HS-5 (cell line): ENCODE measurements at places on chromosomes 7 and 10.

GRCh38 chr7:148941598-148942275 is 57.6 kb upstream of the EZH2 start:
- peak; percentile 61 for DNase-seq

- DNase-seq, result no peak
Measured at GRCh38 chr10:14609178-14609577, 165.5 kb downstream of the FAM107B start.

GRCh38 chr10:103227416-103227815 is 18.3 kb upstream of the RPEL1 start:
- DNase-seq, result no peak

GRCh38 chr10:120612756-120613155 is 155.7 kb downstream of the PLPP4 start:
- DNase-seq, result no peak

GRCh38 chr7:150595361-150595760 is 28.2 kb downstream of the GIMAP4 start:
- no peak for DNase-seq

DNA sequence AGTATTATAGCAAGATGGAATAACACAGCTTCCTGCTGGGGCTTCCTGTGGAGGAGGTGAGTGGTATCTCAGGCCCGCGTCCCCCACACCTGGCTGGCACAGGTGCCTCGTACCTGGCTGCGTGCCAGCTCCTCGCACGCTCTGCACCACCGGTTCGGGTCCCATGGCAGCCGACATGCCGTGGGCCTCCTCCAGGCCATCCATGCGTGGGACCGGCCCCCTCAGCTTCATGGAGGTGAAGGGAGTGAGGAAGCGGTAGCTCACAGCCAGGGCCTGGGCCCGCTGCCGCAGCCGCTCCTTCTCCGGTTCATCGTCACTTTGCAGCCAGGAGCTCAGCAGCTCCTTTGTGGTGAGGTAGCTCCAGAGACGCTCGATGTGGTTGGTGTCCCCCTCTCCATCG is 90.4 kb downstream of the ITIH5 start:
- DNase-seq, result no peak

- DNase-seq, result no peak
Measured at GRCh38 chr10:10540398-10540797, 477.3 kb upstream of the CELF2 start.

GRCh38 chr10:12221323-12222298 is 25.6 kb downstream of the CDC123 start:
- no peak for DNase-seq

- peak; percentile 6 for DNase-seq
Measured at GRCh38 chr10:115624448-115624847, 531.3 kb downstream of the ATRNL1 start.

DNA sequence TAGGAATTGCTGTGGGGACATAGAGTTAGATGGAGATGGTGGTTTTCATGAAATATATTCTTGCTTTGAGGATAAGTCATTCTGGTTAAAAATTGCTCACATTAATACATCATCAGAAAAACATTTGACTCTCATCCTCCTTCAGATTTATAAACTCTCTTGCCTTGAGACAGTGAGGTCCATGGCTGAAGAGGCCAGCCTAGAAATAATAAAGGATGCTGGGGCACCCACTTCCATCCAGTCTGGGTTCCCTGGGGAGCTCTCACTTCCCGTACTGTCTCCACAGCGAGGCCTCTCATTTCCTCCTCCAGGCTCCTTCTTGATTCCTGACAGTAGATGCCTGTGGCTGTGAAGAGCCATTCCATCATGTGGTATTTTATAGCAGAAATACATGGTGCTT is 73.3 kb upstream of the PRKG1 start:
- DNase-seq, result no peak

DNA sequence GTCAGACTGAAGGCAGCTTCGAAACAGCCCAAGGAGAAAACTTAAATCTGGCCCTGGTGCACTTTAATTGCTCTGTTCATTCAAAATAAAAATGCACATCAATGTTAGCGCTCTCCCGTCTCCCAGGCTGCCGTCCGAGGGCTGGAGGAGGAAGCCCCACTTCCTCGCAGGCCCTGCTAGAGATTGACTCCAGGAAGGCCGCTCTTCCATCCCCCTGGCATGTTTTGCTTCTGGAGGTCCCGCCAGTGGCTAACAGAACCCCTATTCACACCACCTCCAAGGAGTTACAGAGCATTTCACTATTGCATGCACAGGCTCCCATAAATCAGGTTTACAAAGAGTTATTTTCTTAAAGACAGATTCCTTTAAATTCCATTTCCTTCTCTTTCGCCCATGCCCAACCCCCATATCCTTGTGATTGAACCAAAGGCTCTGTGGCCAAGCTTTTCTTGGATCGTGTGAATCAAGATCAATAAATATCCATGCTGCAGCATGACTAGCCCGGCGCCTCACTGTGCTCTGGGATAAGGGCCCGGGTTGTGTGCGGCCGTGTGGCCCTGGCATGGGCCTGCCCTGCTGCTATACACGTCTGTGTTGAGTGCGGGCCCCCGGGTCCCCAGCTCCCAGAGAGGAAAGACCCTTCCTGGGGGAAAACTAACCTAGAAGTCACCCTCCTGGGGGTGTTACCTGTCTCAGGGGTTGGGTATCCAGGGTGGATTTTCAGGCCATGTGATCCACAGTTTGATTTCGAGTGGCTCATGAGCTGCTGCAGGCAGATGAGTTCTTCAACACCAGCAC is 118.7 kb upstream of the GDF10 start:
- DNase-seq, result no peak

DNA sequence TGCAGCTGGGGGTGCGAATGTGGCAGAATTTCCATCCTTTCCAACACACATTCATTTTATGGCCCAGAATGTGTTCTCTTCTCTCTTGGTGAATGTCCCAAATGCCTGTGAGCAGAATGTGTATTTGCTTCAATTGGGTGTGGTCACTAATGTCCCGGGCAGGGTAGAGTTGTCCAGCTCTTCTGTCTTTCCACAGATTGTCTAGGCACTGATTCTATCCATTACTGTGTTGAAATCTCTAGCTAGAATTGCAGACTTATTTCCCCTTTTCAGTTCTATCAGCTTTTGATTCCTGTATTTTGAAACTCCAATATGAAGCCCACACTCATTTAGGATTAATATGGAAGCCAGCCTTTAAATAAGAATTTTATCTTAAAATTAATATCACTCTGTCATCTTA is 14.0 kb upstream of the AKR1E2 start:
- DNase-seq, result no peak

DNA sequence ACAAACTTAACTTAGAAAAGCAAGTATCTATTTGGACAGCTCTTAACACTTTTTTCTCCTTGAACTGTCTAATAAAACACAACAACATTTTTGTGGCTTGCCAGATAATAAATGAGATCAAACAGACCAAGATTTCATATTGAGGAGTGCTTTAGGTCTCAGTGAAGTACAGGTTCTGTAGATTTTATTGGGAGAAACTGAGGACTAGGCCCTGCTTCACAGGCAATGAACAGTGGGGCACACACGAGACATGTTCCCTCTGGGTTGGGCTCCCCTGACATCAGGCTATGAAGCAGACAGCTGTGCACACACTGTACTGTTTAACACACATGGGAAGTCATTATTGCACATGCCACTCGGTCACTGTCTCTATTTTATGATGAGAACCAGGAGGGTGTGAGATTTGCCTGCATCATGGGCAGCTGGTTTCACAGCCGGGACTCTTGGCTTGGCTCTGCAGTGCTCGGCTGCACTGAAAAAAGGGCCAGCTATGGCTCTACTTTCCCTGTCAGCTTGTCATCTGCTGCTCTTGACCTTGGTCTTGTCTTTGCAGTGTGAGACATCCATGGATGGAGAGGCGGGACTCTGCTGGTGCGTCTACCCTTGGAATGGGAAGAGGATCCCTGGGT is 4.2 kb downstream of the IGFBP1 start:
- DNase-seq, result no peak

DNA sequence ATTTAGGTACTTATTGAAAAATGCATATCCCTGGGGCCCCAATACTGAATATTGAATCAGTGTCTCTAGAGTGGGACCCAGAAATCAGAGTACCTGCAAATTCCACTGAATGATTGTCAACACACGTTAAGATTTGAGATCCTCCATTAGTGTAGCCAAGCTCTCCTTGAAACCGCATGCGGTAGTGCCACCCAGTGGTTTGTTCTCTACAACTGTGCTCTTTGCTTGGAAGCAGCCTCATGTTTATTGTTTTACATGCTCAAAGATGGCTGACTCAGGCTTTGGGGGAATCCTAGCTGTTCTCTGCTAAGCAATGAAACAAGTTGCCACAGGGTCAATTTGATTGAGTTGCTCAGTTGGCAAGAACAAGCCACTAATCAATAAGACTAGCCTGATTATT is 340.2 kb upstream of the CELF2 start:
- DNase-seq, result no peak

DNA sequence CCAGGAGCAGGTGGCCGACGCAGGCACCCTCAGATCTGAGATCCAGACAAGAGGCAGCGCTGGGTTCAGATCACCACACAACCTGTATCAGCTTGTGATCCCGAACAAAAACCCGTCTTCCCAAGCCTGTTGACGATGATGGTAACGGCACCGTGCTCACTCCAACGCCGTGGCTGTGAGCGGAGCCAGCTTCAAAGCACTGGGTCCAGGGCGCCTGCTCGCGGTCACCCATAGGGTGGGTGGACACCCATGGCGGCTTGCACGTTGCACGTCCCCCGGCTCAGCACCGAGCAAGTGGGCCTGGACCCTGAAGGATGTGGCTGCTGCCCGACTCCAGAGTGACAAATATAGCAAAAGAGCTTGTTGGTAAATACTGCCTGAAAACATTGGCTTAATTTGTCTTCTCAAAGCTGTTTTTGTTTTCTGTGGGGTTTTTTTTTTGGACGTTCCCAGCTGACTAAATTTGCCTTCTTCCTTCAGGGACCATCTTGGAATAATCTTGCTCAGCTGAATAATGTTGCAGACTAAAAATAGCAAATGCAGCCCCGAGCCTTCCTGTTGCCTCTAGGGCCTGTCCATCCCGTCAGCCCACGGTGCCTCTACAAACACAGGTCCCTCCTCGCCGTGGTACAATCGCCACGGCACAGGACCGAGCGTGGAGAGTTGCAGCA is 41.0 kb downstream of the FOXK1 start:
- no peak for DNase-seq

DNA sequence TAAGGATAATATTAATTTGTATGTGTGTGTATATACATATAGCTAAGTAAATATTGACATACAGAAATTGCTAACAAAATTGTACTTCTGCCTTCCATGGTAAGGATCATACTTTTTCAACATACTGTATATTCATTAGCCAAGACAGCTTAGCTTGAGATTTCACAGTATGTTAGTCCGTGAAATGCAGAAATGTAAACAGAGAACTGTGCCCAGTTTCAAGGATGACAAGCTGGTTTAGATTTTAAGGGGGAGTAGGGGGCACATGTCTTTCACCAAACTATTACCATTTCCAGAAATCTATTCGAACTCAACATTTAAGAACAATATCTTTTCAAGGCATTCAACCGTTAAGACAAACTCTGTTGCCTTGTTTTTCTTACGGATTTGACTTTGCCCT is 182.2 kb downstream of the SORCS1 start:
- no peak for DNase-seq

DNA sequence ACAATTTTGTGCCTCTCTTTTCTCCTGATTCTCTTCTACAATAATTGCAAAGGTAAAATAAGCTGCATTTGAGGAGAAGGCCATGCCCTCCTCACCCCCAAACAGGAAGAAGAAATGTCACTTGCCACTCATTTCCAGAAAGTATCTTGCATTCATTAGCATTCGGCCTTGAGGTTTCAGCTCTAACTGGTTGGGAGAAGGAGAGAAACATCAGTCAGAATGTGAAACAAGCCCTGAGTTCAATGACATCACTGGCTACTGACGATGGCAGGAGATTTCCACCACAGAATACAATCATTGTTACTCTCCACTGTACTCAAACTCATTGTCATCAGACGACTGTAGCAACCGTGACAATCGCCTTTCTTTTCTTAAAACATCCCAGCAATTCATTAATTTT is 72.8 kb downstream of the PRKCQ start:
- DNase-seq, result no peak

DNA sequence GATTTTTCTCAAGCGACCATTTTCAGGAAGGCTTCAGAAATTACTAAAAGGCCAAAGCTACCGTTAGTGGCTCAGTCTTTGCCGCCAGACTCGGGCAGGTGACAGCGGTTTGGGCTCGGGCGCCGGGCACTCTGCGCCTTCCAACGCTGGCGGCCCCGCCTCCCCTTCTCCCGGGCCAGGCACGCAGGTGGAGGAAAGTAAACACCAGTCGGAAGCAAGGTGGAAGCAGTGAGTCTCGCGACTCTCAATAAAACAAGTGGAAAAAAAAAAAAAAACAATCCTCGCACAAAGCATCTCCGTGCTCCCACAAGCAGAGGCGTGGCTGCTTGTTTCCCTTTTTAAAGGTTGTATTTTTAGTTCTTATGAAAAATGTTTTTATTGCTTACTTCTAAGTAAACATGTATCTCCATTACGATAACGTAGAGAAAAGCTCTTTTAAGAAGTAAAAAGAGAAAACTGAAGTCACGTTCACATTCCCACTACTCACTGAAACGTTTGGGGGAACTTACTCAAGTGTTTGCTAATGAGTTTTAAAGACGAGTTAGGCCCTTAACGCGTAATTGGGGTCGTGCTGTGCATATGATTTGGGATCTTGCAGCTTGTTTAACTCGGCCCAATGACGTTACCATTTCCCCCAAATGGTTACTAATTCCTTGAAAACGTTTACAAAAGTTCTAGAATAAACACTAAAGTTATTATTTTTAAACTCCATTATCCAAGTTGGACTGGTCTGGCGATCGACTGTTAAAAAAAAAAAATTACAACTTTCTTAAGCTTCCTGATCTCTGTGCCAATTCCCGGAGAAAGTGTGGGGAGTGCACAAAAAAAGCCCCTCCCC is 864 bp downstream of the CDCA7L start:
- peak; percentile 39 for DNase-seq

DNA sequence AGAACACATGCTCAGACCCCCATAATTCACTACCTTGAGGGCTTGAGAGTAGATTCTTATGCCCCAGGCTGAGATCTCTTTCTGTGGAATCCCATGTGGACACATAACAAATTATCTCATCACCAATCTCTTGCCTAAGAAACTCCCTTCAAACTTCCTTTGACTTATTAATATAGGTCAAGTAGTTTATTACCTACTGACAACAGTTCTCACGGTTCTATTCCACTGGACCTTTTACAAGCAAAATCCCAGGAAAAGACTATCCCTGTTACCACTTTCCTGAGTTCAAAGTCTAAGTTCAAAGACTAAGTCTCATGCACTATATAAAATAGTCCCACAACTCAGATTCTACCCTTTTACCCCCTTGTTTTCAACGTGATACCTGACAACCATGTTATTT is 754.7 kb downstream of the SUGCT start:
- no peak for DNase-seq

DNA sequence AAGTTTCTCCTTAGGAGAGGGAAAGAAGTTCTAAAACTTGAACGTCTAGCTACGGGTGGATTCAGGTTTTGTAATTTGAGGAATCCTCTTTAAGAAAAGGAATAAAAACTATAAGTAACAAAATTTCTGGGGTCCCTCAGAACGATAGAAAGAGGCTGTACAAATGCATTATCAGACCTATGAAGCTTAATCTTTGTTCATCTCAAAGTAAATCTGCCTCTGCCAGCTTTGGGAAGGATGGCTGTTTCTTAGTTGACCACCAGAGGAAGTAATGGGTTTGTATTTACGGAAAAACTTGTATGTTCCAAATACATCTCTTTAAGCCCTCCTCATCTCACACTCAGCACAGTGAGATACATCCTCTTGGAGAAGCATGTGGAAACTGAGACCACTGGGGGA is 864 bp downstream of the PSTK start:
- DNase-seq, result peak; percentile 16

- DNase-seq, result no peak
Measured at GRCh38 chr7:144908943-144909556, 73.2 kb upstream of the TPK1 start.
